CD4-positive, alpha-beta T cell treated with Interleukin-6 at 100 ng/mL for 8 hours (primary cell): ENCODE measurements at places on chromosomes 16 and 17.

- peak; percentile 64 for DNase-seq
These were observed 5.7 kb downstream of the OR4D2 start for GRCh38 chr17:58172369-58173071.

- DNase-seq, result no peak
These were observed 398.8 kb downstream of the HS3ST3B1 start for GRCh38 chr17:14699574-14700185.

GRCh38 chr16:88938777-88939244, 38.2 kb downstream of the CBFA2T3 start:
- DNase-seq, result no peak

- no peak for DNase-seq
These were observed 486 bp downstream of the ZNF785 start for GRCh38 chr16:30585022-30585399.

GRCh38 chr17:50168319-50168718, 2.5 kb downstream of the SGCA start:
- no peak for DNase-seq

- no peak for DNase-seq
These were observed 69.0 kb downstream of the MRM3 start for GRCh38 chr17:850851-851763.

DNA sequence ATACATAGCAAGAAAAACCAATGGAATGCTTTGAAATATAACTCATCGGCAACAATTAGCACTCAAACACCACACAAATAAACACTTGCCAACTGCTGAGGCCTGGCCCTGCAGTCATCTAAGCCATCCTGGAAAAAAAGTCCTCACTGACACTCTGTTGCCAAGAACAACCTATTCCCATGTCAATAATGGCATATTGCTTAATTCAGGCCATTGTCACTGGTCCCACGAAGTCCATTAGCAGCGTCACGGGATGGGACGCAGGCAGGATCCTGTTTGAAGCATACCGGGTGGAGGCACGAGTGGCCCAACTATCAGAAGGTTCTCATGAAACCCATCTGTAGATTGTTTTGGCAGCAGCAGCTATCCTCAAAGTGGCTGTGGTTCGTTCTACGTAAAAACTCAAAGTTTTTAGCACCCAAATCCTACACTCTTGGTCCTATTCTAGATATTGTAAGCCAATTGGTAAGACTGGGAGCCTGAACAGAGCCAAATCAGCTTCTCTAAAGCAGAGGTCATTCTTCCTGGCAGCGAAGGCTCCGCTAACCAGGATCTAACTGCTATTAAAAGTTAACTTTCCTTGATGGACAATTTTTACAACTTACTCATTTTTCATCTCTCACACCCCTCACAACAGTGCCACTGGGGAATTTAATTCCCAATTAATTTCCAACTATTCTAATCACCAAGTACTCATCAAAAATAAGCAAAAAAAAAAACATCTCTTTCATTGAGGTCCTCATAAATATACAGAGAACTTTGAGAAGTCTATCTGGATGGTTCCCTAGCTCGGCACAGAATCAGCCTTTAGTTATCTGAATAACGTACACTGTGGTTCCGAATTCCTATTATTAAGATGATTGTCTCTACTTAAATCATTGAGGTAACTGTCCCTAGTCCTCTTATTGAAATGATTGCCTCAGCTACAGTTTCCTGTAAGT, 91.5 kb downstream of the ZFHX3 start:
- no peak for DNase-seq

GRCh38 chr17:14070344-14070984, 1.2 kb downstream of the COX10 start:
- DNase-seq, result no peak

DNA sequence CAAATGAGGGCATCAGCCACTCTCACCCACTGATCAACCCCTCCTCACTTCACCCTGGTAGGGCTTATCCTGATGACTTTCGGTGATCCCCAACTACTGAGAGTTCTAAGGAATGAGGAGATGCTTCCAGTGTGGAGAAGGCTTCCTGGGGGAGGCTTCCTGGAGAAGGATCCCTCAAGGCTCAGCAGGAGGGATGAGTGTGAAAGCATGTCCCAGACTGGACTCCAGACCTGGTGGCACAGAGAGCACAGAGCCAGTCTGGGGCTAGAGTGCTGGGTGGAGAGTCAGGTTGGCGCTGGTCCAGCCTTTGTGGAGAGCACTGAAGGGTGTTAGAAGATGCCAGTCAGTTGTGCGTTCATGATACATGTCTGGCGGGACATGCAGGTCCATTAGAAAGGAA, 53.7 kb downstream of the PLD6 start:
- no peak for DNase-seq

GRCh38 chr16:64865069-64865696, 256.7 kb downstream of the CDH11 start:
- no peak for DNase-seq

GRCh38 chr16:3646348-3646920, 8.1 kb upstream of the DNASE1 start:
- no peak for DNase-seq

DNA sequence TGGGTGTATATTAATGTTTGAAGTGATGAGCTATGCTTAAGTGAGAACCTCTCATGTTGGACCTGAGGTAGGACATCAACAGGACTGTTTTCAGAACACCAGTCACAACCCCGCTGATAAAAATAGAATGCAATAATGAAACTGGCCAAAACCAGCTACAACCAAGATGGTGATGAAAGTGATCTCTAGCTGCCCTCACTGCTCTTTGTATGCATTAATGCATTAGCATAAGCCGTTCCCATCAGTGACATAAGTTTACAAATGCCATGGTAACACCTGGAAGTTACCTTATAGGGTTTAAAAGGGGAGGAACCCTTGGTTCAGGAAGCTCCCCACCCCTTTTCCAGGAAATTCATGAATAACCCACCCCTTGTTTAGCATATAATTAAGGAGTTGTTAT, 672.5 kb upstream of the EEF2KMT start:
- DNase-seq, result no peak

GRCh38 chr17:78537217-78537860, 39.9 kb downstream of the DNAH17 start:
- no peak for DNase-seq

DNA sequence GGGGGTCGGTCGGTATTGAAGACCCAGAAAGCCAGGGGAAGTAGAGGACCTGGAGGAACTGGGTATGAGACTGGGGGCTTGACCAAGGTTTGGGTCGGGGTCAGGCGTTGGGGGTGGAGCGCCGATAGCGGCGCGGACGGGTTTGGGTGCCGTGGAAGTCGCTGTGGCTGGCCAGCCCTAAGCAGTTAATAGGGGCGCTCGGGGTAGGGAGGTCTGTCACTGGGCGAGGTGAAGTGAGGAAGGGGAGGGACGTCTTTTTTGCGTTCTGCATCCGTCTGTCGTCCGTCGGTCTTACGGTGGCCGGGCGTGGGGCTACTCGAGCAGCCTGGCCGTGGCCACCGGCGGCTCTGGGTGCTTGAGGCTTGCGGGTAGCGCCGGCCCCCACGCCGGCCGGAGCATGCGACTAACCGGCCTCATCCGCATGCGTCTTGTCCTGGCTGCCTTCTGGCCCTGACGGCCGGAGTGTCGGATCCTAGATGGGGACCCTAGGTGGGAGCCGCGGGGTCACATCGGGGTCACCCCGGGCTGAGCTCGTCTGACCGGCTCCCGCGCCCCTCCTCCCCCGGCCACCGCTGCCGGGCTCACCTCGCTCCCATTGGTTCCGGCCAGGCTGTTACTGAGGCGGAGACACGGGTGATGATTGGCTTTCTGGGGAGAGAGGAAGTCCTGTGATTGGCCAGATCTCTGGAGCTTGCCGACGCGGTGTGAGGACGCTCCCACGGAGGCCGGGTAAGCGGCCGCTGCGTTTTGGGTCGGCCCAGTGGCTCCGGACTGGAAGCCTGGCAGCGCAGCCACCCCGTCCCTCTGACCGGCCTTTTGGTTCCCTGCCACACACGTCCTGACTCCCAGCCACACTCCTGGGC, 10.3 kb upstream of the TMEM88 start:
- peak; percentile 84 for DNase-seq

- DNase-seq, result no peak
These were observed 16.1 kb upstream of the CRHR1 start for GRCh38 chr17:45768000-45768399.
